ENCODE measurements at places on chromosomes 5 and 9.

DNA sequence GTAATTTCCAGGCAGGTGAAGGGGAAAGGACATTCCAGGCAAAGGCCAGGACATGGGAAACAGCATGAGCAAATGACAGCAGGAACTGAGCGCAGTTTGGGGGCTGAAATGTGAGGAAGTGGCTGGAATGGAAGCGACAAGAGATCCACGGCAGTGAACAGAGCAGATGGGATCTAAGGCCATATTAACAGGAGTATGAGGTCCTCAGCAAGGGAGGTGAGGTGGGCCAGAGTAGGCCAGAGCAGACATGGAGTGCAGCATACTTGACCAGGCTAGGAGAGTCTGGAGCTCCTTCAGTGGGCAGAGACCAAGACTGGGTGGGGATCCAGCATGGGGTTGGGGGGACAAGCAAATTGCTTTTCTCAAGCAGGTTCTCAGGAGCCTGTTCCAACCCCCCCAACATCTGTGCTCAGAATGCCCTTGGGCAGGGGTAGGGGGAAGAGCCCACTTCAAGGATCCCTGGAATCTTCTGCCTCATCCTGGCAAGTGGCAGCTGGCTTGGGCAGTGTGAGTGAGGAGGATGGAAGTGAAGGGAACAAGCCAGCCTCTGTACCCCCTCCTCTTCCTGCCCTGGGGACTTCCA lies 34.5 kb downstream of the DAB2IP start:
- DNase-seq: no peak

GRCh38 chr5:142725231-142726187 lies 39.6 kb upstream of the FGF1 start:
- DNase-seq: no peak

- DNase-seq: no peak
These were observed 459.0 kb upstream of the KLF4 start for GRCh38 chr9:107948601-107949000.

DNA sequence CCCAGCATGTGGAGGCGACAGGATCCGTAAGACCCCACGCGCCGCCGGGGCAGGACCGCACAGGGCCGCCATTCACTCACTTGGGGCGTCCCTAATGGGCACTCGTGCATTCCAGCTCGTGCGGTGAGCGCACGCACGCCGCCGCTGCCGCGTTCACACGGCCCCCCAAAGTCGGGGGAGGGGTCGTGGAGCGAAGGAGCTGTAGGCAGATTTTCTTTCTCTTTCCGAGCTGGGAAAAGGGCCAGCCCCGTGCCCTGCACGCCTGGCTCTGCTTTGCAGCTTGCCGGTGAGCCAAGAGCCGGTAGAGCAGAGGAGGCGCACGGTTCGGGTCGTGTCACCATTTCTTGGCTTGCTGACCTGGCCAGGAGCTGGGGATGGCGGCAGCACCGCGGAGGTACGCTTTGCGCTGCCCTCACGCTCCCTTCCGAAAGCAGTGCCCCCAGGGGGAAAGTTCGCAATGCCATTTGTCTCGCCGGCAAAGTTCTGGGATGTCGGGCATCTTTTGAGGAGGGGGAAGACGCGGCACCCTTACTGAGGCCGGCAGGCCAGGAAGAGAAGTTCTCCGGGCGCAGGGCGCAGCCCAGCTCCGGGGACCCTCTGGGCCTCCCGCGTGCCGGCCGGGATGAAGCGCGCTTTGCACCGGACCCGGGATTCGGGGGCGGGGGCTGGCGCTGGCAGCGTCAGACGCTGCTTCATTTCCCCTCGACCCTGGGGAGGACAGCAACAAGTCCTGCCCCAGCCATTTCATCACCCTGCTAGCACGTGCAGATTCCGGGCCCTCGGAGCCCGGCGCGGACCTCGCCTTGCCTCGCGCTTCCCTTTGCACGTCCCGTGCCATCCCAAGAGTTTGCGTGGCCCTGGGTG lies 898 bp downstream of the STC2 start:
- DNase-seq: no peak

GRCh38 chr5:1399737-1400136 lies 45.5 kb downstream of the SLC6A3 start:
- no peak for DNase-seq

- peak; percentile 44 for DNase-seq
These were observed 24.4 kb upstream of the ANXA6 start for GRCh38 chr5:151181818-151182523.

DNA sequence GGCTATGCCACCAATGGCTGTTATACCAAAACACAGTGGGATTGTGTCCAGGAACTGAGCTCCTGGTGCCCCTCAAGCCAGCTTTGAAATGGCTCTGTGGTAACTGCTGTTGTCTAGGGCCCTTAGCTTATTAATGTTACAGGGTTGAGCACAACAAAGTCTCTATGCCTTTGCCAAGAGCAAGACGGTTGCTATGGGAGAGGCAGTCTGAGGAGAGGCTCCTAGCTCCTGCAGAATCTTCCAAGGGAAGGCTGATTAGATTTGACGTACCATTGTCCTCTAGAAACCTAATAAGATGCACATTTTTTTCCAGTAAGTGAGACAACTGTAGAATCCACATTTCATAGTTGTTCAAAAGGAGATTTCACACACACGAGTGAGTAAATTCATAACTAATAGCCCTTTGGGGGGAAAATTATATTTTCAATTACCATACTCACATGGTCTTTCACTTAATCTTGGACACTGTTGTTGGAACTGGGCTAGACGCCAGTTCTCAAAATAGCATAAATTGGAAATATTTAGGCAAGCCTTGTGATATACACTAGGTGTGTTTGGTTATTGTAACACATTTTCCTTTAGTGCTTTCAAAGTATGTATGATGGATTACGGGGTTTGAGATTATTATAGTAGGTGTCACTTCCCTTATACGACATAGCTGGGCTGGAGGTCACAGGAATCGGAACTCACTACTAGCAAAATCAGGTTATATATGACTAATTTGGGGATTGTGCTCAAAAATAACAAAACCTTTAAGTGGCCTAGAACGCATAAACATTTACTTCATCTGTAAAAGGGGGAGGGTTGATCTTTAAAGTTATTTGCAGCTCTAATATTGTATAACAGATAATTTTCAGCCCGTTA lies 186.3 kb upstream of the EGFLAM start:
- DNase-seq: no peak

- DNase-seq: no peak
These were observed 15.5 kb upstream of the TRIM32 start for GRCh38 chr9:116671605-116672004.

All from umbilical cord (tissue), 2 donors.